ENCODE measurements at places on chromosomes 1 and 21.

DNA sequence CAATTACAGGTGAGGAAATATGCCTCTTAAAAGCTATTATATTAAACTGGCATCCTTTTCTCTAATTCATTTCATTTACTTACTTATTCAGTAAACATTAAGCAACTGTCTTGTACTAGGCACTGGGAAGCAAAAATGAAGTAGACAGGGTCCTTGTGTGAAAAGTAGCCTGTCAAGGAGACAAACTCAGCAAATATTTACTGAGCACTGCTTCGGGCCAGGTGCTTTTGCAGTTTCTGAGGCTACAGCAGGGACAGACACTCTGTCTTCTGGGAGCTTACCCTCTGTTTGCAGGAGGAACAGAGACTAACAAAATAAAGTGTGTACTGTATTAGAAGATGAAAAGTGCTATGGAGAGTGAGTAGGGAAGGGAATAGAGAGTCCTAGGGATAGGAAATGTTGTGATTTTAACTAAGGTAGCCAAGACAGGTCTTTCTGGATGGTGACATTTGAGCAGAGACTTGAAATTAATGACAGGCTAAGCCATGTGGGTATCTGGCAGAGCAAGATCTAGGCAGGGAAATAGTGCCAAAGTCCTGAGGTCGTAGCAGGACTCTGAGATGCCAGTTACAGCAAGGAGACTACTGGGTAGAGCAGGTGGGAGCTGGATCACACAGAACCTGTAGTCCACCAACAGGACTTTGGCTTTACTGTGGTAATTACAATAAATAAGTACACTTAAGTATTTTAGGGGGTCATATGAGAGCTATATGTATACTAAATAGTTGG lies 133.0 kb downstream of the ITSN1 start:
- no peak for DNase-seq

- DNase-seq: peak; percentile 76
Observed at GRCh38 chr1:24413350-24414163, at the start of gene STPG1. TSS of gene STPG1 (minus strand) at chr1:24413782. CDS start at chr1:24401388, 12,394 bp downstream.

DNA sequence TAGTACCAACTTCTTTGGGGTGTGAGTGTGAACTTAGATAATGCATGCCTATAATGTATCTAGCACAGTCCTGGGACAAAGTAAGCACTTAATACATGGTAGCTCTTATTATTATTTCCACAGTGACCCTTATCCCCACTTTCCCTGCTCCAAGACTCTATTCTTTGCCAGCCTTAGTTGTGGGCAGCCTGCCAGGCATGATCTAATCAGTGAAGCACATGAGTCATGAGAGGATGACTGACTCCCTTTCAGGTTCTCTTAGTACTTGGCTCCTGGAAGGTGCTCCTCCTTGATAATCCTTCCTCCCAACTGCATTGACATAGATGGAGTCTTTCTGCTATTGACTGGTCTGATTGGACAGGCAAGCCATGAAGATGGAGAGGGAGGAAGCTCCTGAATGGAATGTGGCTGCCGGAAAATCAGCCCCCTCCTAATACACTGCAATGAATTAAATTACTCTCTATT lies 17.4 kb upstream of the GNG12 start:
- no peak for DNase-seq

GRCh38 chr1:53573522-53573921 lies 114.3 kb downstream of the DMRTB1 start:
- no peak for DNase-seq

DNA sequence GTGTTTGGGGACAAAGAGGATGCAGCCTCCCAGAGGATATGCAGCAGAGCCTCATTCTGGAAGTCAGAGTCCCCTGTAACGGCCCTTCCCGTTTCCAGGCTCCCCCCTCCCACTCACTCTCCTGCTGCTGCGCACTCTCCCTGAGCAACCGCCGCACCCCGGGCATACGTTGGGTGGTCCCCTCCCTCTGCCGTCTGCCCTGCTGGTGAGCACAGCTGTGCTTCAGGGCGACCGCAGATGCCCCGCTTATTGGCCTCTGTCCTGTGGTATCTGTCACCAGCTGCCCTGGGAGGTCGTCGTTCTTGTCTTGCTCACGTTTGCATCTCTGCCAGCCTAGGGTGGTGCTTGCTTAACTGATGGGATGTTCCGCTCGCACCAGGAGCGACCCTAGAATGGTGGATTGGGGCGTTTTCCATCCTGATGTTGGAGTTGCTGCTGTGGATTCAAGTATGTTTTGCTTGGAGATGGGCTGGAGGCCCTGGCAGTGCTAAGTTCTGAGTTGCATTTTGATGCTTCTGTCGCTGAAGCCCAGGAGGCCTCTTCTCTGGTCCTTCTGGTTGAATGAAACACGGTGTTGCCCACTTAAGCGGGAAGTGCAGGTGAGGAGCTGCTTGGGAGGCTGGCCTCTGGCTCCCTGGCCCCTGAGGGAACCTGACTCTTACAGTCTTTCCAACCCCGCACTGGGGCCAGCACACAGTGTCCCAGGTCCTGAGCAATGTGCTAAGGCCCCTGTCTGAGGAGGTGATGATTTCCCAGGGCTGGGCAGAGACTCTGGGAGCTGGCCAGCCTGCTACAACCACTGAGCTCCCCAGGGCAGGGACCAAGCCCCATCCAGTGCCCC lies 3.2 kb downstream of the TMEM201 start:
- no peak for DNase-seq

DNA sequence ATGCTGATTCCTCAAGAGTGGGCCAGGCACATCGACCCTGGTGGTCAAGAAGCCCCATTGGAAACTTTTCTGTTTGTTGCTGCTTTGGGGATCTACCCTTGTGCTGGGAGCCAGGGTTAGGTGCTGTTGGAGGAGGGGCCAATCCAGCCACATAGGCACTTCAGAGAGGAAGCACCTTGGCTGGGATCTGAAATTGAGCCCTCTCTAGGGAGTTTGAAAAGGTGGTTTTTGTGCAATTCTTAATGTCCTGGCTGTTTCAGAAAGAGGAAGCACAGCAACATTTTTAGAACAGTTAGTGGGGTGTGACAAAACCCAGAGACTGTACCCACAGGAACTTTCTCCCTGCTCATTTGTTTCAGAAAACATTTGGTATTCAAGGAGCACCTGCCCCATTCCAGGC lies 17.2 kb upstream of the BEND5 start:
- no peak for DNase-seq

DNA sequence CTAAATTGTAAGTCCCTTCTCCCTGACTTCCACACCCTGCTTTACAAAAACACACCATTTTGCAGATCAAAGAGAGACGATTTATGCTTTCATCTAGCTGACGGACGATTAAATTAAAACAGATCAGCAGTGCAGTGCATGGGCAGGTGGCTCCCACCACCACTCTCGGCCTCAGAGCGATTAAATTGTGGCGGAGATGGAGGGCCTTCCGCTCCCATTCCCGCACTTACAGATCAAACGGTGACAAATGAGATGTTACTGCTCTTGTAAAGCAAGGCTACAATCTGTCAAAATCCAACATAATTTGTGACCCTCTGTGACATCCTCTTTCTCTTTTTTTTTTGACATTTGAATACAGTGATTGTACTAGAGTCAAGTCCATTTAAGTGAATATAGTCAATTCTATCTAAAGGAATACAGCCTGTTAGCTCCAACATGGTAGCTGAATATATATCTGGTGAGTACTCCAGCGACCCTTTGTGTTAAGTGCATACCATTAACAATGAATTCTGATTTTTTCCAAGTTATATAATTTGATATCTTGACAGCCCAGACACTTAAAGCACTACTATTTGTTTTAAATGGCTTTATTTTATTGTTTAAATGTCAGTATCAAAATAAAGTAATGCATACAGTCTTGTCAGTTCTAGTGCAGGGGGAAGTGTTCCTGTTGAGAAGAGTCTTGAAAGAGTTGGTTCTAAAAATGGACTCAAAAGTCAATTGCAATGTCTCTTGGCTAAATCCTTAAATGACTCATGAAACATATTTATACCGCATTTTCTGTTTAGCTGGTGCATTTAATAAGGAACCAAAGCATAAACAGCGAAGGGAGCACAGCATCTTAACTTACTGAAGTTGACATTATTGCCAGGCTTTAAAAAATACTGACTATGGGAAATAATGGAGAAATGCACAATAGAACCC lies 109.0 kb downstream of the ESRRG start:
- no peak for DNase-seq

- DNase-seq: no peak
Observed at GRCh38 chr1:206970446-206970845, at the start of gene FCAMR. TSS of gene FCAMR (minus strand) at chr1:206970460. CDS start at chr1:206970125, 335 bp downstream.

DNA sequence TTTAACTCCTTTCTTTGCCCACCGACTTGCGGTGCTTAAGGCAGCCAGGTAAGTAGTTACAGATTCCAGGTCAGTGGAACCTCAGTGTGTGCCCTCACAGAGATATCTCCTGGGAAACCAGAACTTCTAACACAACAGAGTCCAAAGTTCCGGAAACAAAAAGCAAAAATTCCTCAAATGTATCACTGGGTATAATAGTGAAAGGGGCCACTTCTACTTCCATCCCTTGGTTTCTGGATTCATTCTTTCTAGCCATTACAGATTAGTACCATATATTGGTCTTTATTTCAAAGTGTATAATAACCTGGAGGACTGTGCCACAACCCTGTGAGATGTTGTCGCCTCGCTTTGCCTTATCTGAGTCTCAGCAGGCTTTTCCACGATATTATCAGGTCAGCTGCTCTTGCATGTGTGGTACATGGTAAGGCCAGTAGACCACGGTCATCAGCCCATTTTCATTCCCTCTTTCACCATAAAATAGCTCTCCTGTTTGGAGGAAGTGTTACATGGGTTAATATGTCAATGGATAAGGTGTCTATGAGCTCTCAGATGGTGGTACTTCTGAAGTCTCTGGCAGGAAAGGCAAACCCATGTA lies 14.9 kb upstream of the VASH2 start:
- no peak for DNase-seq

- no peak for DNase-seq
Observed at GRCh38 chr1:3940081-3940753, 40.1 kb upstream of the C1orf174 start.

DNA sequence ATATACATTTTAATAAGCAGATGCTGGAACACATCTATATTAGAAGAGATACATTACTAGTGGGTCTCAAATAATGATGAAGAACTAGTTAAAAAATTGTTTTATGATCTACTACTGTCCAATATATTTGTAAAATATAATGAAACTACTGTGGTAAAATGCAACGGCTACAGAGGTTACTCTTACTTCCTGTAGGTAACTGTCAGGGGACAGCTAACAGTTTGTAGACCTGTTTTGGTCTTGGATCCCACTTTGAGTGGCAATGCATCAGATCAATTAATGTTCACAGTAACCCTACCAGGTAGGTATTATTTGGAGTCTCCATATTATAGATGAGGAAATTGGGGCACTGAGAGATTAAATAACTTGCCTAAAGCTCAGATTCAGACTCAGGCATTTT lies 26.7 kb upstream of the MYSM1 start:
- DNase-seq: no peak

GRCh38 chr1:35561297-35561971 lies 3.8 kb downstream of the NCDN start:
- no peak for DNase-seq

- no peak for DNase-seq
Observed at GRCh38 chr1:157411769-157412168, 140.5 kb downstream of the FCRL5 start.

- no peak for DNase-seq
Observed at GRCh38 chr1:26285366-26286063, 5.6 kb downstream of the SH3BGRL3 start.

- DNase-seq: no peak
Observed at GRCh38 chr1:18549106-18549505, 68.4 kb downstream of the KLHDC7A start.

DNA sequence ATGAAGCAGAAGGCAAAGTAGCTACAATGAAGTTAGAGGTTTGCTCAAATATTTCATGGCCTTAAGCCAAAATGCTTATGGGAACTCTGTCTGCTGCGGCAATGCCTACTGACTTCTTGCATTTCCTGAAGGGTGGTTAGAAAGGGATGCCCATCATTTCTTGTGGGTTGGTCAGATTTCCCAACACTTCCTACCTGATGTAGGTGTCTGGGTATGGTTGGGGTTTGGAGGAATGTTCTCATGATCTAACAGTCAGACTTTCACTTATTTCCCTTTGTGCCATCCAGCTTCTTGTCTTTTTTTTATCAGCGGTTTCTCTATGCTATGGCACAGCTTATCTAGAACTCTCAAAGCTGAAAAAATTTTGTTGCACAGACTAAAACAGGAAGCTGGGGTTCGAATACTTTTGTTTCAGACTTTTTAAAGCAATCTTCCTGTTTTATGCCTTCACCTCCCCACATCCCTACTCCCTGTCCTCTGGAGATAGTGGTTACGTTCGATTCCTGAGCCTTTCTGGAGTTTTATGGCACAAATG lies 307.7 kb downstream of the USP25 start:
- DNase-seq: no peak

GRCh38 chr1:32967888-32968568 lies 3.4 kb upstream of the RNF19B start:
- DNase-seq: no peak

- no peak for DNase-seq
Observed at GRCh38 chr1:61090546-61091202, 8.3 kb downstream of the NFIA start.

- DNase-seq: no peak
Observed at GRCh38 chr21:45514311-45515021, 27.8 kb downstream of the SLC19A1 start.

- DNase-seq: no peak
Observed at GRCh38 chr1:57079454-57080157, 113.8 kb upstream of the C8B start.

- DNase-seq: no peak
Observed at GRCh38 chr1:182196897-182197870, 135.7 kb upstream of the ZNF648 start.

GRCh38 chr1:156746728-156747631 lies 4.5 kb downstream of the HDGF start:
- no peak for DNase-seq

DNA sequence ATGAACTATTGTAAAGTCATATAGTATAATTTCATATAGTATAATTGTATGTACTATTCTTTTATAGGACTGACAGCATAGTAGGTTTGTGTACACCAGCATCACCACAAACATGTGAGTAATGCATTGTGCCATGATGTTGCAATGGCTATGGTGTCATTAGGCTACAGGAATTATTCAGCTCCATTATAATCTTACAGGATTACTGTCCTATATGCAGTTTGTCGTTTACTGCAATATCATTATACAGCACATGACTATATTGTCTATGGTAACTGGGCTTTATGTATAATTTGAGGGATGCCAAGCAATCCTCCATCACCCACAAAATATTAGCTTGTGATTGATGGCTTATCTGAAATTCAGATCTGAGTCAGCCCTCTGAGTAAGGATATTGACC lies 54.2 kb upstream of the PBX1 start:
- no peak for DNase-seq

DNA sequence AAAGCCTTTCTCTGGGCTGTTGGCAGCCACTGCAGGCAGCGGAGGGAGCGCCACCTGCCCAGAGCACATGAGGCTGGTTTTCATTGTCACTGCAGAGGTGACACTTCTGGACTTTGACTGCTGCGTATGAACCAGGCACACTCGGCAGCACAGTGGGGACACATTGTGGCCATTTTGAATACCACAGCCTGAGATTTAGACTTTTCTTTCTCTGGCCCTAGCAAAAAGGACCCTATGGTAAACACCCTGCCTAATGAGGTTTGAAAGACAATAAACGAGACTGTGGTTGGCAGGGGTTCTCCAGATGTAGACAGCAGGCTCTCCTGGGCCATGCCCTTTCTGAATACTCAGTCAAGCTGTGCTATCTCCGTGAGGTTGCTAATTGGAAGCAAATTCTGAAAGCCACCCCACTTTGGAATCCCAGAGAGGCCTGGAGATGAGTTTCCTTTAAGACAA lies 12.0 kb upstream of the KCNE2 start:
- DNase-seq: peak; percentile 17

GRCh38 chr1:39675220-39675619 lies 3.3 kb upstream of the NT5C1A start:
- DNase-seq: no peak

- DNase-seq: peak; percentile 40
Observed at GRCh38 chr1:64505232-64505943, 35.5 kb downstream of the CACHD1 start.
